Activated CD8-positive, alpha-beta T cell treated with anti-CD3 and anti-CD28 coated beads, Interleukin-2, amount 10 ng/mL, durations not matched to agents 7 days and 5 days (primary cell): ENCODE measurements at places on chromosomes 12 and 14. TPM values are rescaled to one million over a fixed set of nuclear protein-coding genes. Genes with fewer than 3 reads are reported as not detected.

DNA sequence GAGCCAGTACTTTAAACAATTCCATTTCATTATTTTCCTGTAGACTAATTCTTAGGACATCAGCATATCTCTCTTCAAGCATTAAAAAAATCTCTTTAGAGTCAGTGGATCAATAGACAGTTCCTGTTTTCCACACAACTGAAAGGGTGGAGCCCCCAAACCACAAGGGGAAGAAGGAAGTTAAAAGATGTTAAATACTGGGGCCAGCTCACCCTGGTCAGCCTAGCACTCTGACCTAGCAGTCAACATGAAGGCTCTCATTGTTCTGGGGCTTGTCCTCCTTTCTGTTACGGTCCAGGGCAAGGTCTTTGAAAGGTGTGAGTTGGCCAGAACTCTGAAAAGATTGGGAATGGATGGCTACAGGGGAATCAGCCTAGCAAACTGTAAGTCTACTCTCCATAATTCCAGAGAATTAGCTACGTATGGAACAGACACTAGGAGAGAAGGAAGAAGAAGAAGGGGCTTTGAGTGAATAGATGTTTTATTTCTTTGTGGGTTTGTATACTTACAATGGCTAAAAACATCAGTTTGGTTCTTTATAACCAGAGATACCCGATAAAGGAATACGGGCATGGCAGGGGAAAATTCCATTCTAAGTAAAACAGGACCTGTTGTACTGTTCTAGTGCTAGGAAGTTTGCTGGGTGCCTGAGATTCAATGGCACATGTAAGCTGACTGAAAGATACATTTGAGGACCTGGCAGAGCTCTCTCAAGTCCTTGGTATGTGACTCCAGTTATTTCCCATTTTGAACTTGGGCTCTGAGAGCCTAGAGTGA is at the start of gene LYZ:
Gene LYZ (plus strand): TSS at position 220 of the 777 bp plus-strand sequence. CDS start 28 bp downstream, at position 248.
- DNase-seq = no peak

DNA sequence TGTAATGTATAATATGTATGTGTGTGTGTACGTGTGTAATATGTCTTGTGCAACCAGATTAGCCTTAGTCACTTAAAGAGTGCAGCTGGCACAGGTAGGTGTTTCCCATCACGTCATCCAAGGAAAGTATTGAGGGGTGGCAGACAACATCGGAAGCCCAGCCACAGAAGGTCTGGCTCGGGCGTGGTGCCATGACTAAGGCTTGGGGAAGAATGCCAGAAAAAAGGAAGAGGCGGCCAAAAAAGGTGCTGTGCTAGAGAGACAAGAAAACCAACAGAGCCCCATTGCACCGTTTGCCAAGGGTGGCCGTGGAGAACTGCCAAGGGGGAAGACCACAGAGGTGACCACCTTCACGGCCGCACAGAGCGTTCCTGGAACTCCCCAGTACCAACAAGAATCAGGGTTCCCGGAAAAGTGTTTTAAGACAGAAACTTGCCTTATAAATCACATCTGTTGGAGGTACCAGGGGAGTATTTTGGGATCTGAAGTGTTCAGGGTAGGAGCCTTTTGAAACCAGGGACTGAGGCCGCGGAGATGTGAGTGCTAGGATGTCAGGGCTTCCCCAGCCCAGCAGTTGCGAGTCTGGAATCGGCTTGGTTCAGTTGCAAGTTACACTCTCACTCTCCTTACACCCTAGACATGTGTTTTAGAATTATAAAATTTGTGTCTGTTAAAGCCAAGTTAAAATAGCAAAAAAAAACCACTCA is 131.2 kb upstream of the DYRK2 start:
- DNase-seq = no peak

- no peak for DNase-seq
These were observed 103.9 kb downstream of the ZFP36L1 start for GRCh38 chr14:68688872-68689371.

- DNase-seq = no peak
These were observed 426.9 kb upstream of the MIS18BP1 start for GRCh38 chr14:45679853-45680252.

- DNase-seq = no peak
These were observed 205.7 kb upstream of the NPAS3 start for GRCh38 chr14:32733015-32733414.

- DNase-seq = no peak
These were observed 105.5 kb upstream of the MYL2 start for GRCh38 chr12:111025792-111026430.

- no peak for DNase-seq
These were observed 432.3 kb upstream of the SOX5 start for GRCh38 chr12:24381790-24382189.

DNA sequence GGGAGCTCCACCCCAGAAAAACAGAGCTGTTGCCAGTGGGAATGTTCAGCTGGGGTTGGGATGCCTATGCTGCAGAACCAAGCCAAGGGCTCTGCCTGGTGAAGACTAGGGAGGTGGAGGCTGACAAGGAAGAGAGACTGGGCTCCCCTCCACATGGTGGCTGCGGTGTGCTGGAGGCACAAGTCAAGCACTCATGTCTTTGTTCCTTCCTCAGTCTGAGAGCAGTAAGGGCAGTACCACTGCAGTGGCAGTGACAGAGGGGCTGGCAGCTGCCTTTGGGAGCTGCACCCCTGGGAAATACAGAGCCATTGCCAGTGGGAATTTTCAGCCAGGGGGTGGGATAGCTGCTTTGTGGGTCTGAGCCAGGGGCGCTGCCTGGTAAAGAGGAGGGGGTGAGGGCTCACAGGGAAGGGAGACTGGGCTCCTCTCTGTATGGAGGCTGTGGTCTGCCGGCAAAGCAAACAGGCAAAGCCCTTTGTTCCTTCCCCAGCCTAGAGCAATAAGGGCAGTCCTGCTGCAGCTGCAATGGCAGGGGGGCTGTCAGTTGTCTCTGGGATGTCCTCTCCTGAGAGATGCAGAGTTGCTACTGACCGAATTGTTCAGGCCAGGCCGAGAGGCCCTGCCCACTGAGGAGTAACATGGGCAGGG is 255.9 kb downstream of the RAD51B start:
- no peak for DNase-seq

- no peak for DNase-seq
These were observed 55.0 kb downstream of the OSBPL8 start for GRCh38 chr12:76504606-76505005.

DNA sequence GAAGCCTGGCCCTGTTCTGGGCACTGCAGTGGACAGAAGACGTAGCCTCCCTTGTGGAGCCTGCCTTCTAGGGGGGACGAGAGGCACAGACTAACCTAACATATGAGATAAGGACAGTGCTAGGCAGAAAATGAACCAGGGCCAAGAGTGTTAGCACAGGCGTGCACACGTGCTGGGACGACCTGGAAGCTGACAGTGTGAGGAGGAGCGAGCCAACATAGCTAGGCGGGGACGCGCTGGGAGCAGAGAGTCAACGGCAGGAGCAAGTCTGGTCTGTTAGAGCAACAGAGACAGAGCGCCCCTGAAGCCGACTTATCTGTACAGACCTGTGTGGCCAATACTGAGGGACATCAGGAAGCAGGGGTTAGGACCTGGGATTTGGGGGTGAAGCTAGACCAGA is 8.0 kb downstream of the PXMP2 start:
- DNase-seq = no peak

- DNase-seq = no peak
These were observed 54.7 kb upstream of the OTOGL start for GRCh38 chr12:80044694-80045046.

GRCh38 chr12:87469295-87469694 is 559.9 kb downstream of the C12orf50 start:
- DNase-seq = no peak

DNA sequence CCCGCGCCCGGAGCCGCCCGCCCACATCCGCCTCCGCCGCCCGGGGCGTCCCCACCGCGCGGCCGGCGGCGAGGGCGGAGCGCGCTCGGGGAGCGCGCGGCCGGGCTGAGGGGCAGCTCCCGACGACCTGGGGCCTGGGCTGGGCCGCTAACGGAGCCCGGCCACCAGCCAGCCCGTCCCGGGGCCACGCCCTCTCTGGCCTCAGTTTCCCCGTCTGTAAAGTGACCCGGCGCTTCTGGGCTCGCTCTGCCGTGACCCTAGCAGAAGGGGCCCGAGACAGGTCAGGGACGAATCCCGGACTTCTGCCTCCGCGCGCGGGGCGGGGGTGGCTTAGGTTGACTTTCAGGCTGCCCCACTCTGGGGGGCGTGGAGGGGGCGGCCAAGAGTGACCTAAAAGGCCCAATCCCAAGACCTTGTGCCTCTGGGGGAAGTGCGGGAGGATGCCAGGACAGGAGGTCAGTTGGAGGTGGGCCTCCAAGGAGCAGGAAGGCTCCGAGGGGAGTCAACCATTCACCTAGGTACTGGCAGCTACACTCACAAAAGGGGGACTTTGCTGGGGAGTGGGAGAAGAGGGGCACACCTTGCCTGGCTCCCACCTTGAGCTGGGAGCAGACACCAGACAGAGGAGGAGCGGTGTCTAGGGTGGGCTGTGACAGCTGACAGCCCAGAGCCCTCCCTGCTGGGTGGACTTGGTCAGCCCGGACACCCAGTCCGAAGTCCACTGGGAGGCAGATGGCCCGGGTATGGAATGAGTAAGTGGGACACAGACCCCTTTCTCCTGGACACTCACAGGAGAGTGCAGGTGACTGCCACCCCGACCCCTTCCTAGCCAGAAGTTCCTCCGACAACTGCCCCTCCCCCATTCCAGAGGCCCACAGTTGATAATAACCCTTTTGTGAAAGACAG is 486 bp upstream of the AKT1 start:
- peak; percentile 55 for DNase-seq

GRCh38 chr12:127241072-127241817 is 1025.7 kb upstream of the TMEM132C start:
- no peak for DNase-seq

DNA sequence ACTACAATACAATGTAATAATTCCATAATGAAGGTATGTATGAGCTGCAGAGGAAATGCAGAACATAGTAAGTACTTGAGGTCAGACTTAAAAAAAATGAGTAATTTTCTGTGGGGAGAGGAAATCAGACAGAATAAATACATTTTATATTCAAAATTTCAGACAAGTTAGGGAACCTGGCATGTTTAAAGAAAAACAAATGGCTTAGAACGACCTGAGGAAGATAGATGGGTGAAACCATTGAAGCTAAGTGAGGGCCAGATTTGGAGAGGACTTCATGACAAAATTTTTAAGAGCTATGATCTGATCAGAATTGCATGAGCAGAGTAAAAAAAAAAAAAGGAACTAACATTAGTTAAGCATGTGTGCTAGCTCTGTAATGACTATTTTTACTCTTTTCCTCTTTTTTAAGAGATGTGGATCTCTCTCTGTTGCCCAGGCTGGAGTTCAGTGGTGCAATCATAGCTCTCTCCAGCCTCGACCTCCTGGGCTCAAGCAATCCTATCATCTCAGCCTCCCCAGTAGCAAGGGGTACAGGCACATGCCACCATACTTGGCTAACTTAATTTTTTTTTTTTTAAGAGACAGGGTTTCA is 157.6 kb upstream of the PDE3A start:
- no peak for DNase-seq

DNA sequence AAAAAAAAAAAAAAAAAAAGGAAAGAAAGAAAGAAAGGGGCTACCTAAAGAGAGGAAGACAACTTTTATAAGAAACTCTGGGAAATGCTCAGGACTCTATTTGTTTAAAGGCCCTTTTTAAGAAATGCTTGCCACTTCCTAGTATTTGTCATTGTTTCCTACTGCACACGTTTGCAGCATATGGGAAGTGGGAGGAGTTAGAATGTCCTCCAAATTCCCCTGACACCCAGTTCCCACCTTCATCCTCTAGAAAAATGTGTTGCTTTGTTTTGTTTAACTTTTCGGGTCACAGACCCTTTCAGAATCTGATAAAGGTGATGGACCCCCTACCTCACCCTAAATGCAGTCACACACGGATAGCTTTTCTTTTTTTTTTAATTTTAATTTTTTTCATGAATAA is 40.8 kb downstream of the NINJ2 start:
- no peak for DNase-seq

DNA sequence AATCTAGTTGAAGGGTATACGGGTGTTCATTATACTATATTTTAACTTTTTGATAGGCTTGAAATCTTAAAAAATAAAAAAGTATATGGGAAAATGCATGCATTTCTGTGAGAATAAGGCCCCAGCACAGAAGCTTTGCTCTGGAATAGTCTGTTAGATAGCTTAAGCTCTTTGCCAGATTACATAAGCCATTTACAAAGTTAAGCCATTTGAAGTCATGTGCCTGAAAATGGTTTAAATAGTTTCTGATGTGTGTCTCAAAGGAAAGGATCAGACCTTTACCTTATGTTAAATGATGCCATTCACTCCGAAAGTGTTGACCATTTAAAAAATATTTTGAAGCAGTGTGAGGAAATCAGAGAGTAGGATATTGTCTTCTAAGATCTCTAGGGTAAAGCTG is 51.3 kb downstream of the WASHC4 start:
- no peak for DNase-seq

GRCh38 chr12:55072083-55072482 is 52.3 kb downstream of the NEUROD4 start:
- peak; percentile 86 for DNase-seq

- DNase-seq = no peak
These were observed 31.7 kb downstream of the TNFAIP2 start for GRCh38 chr14:103155010-103155409.

- DNase-seq = no peak
These were observed 19.6 kb downstream of the MLXIP start for GRCh38 chr12:122097927-122098756.

- DNase-seq = no peak
These were observed 20.0 kb upstream of the PCNX1 start for GRCh38 chr14:70887207-70887681.

- no peak for DNase-seq
These were observed 151.6 kb upstream of the SYT1 start for GRCh38 chr12:78712834-78713481.

DNA sequence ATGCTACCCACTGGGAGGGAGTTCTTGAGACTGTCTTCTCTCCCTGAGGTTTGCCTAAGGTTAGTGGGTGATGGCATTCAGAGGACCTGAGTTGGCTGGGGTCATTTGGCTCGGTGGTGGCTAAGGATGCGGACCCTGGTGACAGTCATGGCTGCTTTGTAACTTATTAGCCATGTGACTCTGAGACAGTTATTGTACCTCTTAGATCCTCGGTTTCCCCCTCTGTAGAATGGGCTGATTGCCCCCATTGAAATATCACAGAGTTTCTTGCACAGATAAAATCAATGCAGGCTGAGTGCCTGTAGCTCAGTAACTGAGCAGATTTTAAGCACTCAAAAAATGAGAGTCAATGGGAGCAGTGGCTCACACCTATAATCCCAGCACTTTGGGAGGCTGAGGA is 96.7 kb upstream of the MED13L start:
- no peak for DNase-seq

- DNase-seq = no peak
These were observed 269.3 kb downstream of the SNAPC1 start for GRCh38 chr14:62031504-62031903.

The SLCO1A2 gene
- not detected for total RNA-seq

The OTUB2 gene
- 1.4 TPM for total RNA-seq

The OSGEP gene
- total RNA-seq = 51.8 TPM

The CACNB3 gene
- 13.1 TPM for total RNA-seq

The RGS6 gene
- 0.47 TPM for total RNA-seq

The SLC39A5 gene
- total RNA-seq = 0.52 TPM

The RPS6KA5 gene
- total RNA-seq = 50.8 TPM

The TAS2R10 gene
- not detected for total RNA-seq
